ENCODE measurements at places on chromosomes 12 and 14. TPM values are rescaled to one million over a fixed set of nuclear protein-coding genes. Genes with fewer than 3 reads are reported as not detected.

DNA sequence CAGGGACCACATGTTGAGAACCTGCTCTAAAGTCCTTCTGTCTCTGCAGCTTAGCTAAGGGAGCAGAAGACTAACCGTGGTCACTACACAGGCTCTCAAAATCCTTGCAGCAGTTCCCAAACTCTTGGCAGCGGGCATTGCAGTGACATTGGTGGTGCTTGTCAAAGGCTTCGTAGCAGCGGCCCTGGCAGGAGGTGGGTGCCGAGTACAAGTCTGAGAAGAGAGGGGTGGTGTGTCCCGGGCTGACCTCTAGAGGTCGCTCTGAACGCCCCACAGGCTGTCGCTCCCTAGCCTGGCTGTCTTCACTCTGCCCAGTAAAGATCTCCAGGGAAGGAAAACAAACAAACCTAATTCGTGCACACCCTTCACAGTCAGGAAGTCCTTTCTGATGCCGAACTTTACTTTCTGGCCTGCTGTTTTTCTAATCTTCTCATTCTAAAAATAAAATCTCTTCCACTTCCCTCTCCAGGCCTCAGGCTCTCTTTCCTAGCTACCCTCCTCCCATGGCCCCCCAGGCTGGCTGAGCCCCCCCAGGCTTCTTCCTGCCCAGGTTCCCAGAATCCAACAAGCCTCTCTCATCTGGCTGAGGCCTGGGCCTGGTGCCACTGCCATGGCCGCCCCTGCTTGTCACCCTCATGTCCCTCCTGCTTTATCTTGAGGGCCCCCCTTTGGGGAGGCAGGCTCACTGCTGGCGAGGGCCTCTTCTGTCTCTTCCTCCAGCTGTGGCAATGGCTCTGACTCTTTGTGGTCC, 7.7 kb downstream of the ENDOU start:
- H3K4me3 ChIP-seq = peak overlapping the region; percentile 16
- peaks cover 4% of the 10 kb centered on the region for H3K36me3 ChIP-seq
- peaks cover 18% of the 10 kb centered on the region for H3K4me1 ChIP-seq
- peak overlapping the region; percentile 83 for H3K27ac ChIP-seq
- DNase-seq = no peak

ANKRD52 gene
- total RNA-seq = 52.9 TPM

DNA sequence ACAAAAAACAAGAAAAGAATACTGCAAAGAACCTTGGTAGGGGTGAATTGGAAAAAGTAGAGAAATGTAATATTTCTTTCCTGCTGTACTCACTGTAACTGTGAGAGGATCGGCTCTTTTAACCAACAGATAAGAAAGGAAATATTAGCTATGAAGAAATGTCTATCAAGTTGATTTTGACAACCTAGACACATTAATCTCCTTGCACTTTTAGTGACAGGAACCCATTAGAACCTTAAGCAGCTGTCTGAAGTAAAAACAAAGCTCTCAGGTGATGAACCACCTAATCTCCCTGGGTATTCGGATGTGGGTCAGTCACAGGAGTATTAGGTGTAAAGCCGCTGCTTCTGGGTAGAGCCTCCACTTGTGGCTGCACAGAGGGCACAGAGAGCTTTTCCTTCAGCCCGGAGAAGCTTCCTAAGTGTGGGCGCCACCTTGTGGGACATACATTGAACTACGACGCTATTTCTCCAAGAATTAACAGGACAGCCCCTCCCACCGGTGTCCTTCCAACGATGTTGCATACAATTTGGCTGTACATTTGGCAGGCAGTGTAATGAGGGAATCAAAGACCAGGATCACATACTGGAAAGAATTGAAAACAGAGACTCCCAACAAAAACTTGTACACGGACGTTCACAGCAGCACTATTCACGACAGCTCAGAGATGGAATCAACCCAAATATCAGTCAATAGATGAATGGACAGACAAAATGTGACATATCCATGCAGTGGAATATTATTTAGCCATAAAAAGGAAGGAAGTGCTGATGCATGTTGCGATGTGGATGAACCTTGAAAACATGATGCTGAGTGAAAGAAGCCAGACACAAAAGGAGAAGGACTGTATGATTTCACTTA, 28.9 kb upstream of the MAPKAPK5 start:
- DNase-seq = no peak
- no peaks in the 10 kb centered on the region for H3K27me3 ChIP-seq
- H3K27ac ChIP-seq = peak overlapping the region; percentile 6
- H3K4me3 ChIP-seq = no peak overlapping the region
- H3K36me3 ChIP-seq = peaks cover 3% of the 10 kb centered on the region
- H3K4me1 ChIP-seq = peaks cover 5% of the 10 kb centered on the region

PLA2G1B gene
- total RNA-seq = not detected

GDF3 gene
- not detected for total RNA-seq

TAS2R19 gene
- 3.1 TPM for total RNA-seq

HOXC6 gene
- total RNA-seq = 4.8 TPM

GRCh38 chr14:100106250-100107112, 41.3 kb downstream of the EVL start:
- H3K27ac ChIP-seq = no peak overlapping the region
- no peaks in the 10 kb centered on the region for H3K27me3 ChIP-seq
- peaks cover 8% of the 10 kb centered on the region for H3K36me3 ChIP-seq
- DNase-seq = no peak
- no peak overlapping the region for H3K4me3 ChIP-seq
- H3K4me1 ChIP-seq = peaks cover 32% of the 10 kb centered on the region

DNA sequence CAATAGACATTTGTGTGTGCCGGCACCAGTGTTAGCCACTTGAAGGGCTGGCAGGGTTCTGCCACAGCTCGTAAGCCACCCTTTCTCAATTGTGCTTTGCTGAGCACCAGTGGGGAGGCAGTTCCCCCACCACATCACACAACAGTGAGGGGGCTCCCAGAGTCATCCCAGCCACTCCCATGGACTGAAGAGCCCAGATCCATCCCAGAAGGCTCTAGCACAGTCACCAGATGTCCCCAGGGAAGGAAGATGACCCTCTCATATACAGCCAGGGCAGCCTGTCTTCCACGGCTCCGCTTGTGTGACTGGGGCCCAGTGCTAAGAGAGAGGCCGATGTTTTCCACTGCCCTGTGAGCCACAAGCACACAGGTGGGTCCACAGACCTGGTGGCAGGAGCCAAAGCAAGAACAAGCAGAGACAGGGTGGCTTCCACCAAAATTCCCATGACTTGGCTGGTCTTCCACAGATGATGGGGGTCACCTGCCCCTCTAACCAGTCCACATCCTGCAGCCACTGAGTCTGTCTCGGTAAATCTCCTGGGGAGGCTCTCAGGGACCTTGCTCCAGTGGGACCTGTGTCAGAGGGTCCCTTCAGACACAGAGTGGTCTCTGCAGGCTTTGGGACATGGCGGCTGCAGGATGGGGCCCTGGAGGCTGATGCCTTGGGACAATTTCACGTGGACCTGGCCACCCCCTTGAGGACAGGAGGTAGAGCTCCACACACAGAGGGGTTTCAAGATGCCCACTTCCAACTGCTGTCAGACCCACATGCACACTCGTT, 71.9 kb upstream of the DDX11 start:
- H3K27me3 ChIP-seq = peaks cover 18% of the 10 kb centered on the region
- no peaks in the 10 kb centered on the region for H3K36me3 ChIP-seq
- no peak overlapping the region for H3K4me3 ChIP-seq
- no peaks in the 10 kb centered on the region for H3K4me1 ChIP-seq
- H3K27ac ChIP-seq = no peak overlapping the region

- H3K4me1 ChIP-seq = no peaks in the 10 kb centered on the region
- H3K27ac ChIP-seq = no peak overlapping the region
- peaks cover 4% of the 10 kb centered on the region for H3K36me3 ChIP-seq
These were observed 37.8 kb upstream of the DYNC1H1 start for GRCh38 chr14:101926620-101927019.

CMA1 gene
- not detected for total RNA-seq

GPATCH2L gene
- 46.8 TPM for total RNA-seq

PROX2 gene
- not detected for total RNA-seq

GPD1 gene
- total RNA-seq = 9.0 TPM

MYF5 gene
- total RNA-seq = not detected

DNA sequence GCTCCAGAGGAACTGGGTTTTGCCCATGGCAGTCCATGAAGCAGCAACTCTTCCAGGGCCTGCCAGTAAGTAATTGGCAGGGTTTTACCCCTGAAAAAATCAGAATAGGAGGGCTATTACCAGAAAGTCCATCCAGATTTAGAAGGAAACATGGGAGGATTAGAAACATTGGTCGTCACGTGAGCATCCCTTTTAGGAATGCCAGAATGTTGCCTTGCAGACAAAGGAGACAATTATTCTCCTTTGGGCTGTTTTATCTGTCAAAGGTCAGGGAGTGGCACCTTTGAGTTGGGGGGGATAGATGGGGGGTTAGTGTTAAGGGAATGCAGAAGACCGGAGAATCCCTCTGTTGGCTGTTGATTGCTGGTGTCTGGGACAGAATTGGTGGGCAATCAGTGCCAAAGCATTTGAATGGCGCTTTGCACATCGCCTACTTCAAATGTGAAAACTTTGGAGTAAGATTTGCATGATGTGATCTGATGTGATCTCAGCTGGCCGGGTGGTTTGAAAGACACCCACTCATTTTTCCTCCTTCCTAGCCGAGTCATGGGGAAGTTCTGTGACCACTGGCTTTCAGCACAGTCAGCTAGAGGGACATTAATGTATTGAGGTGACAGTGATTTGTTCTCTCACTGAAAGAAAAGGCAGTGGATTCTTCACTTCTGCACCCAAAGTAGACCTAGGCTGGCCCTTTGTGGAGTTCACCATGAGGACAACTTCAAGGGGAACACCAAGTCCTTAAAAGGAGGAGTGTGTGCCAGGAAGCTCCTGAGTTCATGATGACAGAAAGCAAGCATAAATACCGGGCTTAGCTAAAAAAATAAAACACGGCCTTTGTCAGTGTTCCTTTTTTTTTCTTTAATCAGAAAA, 31.4 kb downstream of the FLVCR2 start:
- DNase-seq = no peak
- H3K27me3 ChIP-seq = peaks cover 7% of the 10 kb centered on the region
- H3K27ac ChIP-seq = no peak overlapping the region
- peaks cover 8% of the 10 kb centered on the region for H3K4me1 ChIP-seq

DNA sequence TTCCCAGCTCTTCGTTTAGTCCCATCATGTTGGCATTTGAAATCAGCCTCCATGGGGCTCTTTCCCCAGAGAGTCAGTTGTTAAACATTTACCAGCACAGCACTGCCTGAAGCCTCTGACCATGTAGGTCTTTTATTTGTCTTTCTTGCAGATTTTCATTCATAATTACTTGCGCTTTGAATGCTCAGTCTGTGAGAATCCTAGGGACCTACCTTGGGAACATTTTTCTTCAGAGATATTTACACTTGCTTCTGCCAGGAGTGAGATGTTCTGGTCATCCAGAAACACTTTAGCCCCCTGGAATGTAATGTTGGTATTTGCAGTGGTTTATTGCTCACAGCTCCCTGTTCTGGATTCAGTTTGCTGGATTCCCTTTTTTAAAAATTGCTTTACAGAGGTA, 41.7 kb downstream of the RPH3A start:
- no peak overlapping the region for H3K4me3 ChIP-seq
- H3K27me3 ChIP-seq = peaks cover 17% of the 10 kb centered on the region
- H3K4me1 ChIP-seq = no peaks in the 10 kb centered on the region
- H3K27ac ChIP-seq = no peak overlapping the region

P3H3 gene
- 40.7 TPM for total RNA-seq

- no peaks in the 10 kb centered on the region for H3K36me3 ChIP-seq
- no peak overlapping the region for H3K4me3 ChIP-seq
- no peak for DNase-seq
- no peak overlapping the region for H3K27ac ChIP-seq
These were observed 314.1 kb downstream of the TMEM121 start for GRCh38 chr14:105840266-105841021.
